NCI-H146 (cell line): ENCODE measurements at places on chromosomes 7 and 10.
A peak's percentile ranks its signal among the peaks of the same experiment; 100 is the strongest.

- no peak for DNase-seq
Observed at GRCh38 chr10:131817866-131818509, 82.8 kb upstream of the PPP2R2D start.

- no peak for DNase-seq
Observed at GRCh38 chr10:80064120-80064886, 14.2 kb upstream of the TMEM254 start.

DNA sequence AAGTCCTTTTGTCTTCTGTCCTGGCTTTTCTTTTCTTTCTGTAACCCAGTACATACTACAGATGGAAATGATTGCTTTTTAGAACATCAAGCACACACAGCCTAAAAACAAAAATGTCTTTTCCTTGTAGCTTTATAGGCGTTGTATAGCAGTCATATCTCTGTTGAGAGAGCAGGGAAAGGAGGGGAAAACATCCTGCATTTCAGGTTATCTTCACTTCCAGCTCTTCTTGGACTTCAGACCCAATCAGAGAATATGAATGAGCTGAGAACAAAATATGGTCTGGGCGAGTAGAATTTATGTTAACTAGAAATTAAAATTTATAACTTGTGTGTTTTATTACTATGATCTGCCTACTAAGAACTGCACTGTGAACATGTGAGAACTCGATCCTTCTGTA is 14.7 kb downstream of the TMEM60 start:
- no peak for DNase-seq

DNA sequence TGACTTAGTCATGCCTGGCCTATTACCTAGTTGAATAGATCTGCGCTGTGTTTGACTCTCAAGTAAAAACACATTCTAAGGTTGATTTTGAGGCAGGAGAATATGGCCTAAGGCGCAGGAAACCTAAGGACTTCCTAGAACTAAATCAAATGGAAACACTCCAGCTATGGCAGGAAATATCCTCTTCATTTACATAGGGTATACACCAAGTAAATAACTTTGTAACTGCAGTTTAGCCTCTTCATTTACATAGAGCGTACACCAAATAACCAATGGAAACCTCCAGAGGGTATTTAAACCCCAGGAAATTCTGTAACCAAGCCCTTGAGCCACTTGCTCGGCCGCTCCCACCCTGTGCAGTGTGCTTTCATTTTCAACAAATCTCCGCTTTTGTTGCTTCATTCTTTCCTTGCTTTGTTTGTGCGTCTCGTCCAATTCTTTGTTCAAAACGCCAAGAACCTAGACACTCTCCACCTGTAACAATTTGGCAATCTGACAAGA is 35.6 kb upstream of the XRCC2 start:
- DNase-seq: no peak

DNA sequence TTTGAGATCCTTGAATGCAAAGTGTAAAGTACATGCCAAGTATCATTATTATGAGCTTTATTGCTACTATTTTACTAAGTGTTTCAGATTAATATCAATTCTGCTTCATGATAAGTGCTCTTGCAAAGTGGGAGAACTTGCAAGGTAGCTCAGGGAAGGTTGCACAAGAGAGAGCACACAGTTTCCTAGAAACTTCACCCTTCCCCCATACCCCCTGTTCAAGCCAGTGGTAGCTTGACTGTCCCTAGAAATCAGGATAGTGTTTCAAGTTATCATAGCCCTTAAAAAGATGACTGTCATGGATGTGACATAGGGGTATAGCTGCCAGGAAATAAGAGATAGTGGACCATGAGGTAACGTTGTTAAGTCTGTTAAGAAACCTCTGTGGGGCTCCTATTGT is 251.5 kb downstream of the TRIL start:
- DNase-seq: no peak

DNA sequence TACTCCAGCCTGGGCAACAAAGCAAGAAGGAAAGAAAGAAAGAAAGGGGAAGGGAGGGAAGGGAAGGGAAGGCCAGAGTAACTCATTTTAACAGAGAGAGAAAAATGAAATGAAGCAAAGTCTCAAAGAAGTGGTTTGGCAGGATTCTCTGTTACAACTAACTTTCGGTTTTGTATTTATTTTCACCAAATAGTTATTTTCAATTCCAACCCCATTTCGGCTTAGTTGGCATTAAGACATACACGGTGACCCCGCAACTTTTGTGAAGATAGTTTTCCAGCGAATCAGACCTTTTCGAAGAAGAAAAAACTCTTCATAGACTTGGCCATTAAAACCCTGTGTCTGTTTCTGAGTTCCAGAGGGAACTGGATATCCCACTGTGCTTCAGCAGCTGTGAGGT is 45.2 kb upstream of the LYZL2 start:
- DNase-seq: no peak

DNA sequence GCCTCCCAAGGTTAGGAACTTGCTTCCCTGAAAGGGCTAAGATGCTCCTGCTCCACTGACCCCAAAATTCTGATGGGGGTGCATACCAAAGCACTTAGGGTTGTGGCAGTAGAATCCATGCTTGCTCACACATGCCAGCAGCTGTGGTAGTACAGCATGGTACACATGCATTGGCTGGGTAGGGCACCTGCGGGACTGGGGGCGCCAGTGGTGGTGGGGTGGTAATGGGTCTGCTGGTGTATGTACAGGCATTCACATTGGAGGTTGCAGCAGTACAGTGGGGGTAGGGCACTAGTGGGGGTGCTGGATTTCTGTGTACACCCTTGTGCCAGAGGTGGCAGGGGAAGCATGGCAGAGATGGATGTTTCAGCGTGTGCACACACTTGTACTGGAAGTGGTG is 72.3 kb upstream of the TAS2R16 start:
- no peak for DNase-seq

DNA sequence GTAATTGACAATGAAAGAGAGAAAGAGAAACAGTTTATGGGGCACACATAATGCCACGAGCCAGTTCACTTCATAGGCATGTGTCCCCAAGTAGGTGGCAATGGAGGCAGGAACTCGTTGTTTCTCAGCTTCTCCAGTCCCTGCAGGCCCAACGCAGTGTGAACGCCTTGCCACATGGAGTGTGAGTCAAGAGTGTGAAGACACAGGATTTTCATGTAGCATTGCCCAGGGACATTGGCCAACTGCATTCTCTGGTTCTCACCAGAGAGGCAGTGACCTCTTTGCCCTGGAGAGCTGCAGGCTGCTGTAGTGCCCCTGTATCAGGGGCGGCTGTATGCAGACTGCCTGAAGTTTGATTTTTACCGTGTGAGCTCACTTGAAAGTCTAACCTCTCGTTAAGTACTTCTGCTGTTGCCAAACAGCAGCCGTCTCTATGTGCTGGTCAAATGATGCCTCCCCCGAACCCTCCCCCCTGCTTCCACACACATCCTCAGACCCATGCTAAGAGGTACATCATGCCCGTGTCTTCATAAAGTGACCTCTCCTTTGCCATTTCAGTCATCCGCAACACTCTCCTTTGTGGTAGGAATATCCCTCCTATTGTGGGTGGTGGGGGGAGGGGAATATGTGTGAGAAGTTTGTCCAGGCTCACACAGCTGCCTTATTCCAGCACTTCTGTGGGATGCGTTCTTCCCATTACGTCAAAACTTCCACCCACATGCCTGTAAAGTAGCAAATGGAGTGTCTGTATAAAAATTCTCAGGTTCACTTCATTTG is 12.7 kb downstream of the LRRC18 start:
- DNase-seq: no peak

DNA sequence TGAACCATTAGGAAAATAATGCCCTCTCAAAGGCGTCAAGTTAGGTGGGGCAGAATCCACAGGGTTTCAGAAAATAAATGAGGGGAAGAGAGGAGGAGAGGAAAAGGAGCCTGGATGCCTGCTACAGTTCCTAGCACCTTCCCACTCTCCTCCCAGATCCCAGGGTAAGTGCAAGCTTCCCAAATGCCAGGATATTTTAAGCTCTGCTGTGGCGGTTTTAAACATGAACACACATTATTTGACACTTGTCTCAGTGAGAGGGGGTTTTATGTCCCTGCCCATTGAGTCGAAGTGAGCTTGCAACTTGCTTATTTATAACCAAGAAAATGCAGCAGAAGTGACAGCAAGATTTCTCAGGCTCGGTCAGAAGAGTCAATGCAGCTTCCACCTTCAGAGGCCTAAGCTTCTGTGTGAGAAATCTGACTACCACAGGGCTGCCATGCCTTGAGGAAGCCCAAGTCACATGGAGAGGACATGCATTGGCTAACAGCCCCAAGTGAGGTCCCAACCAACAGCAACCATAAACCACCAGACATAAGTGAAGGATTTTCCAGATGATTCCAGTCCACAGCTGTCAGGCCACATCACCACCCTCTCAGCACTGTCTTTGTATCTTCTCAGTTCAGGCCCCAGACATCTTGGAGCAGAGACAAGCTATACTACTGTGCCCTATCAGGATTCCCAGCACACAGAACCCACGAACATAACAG is 17.9 kb upstream of the BMPER start:
- no peak for DNase-seq

DNA sequence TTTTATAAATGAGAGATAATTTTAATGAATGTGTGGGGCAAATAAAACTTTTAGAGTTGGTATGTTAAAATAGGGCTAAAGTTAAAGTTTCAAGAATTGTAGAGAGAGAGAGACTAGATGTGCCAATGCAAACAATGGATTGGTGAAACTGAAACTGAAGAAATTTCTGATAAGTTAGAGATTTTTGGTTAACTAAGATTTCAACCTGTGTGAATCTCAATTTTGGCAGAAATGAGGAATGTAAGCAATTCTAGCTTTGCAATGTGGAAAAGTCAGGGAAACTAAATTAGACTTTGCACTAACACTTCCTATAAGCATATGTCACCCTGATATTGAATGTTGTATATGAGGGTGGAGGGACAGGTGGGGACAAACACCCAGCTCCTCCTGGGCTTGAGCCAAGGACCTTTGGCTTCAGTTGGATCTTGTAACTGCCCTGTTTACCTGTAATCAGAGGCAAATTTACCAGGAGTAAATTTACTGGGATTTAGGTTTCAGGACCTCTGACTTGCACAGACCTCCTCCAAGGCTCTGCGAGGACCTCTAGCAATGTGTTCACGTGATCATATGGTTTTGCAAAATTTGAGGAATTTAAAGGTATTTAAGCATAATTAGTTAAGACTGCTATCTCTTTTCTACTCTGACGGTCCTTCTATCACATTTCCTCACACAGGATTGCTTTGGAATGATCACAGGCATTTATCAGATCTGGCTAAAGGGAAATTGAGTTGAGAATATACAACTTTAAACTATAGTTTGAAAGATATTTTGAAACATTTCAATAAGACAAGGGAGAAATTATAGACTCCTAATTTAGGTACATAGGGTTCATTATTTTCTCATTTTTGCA is 33.1 kb upstream of the RPA3 start:
- DNase-seq: no peak

- no peak for DNase-seq
Observed at GRCh38 chr10:131853610-131853964, 47.2 kb upstream of the PPP2R2D start.

- DNase-seq: no peak
Observed at GRCh38 chr10:132306343-132306685, 1.4 kb downstream of the STK32C start.

DNA sequence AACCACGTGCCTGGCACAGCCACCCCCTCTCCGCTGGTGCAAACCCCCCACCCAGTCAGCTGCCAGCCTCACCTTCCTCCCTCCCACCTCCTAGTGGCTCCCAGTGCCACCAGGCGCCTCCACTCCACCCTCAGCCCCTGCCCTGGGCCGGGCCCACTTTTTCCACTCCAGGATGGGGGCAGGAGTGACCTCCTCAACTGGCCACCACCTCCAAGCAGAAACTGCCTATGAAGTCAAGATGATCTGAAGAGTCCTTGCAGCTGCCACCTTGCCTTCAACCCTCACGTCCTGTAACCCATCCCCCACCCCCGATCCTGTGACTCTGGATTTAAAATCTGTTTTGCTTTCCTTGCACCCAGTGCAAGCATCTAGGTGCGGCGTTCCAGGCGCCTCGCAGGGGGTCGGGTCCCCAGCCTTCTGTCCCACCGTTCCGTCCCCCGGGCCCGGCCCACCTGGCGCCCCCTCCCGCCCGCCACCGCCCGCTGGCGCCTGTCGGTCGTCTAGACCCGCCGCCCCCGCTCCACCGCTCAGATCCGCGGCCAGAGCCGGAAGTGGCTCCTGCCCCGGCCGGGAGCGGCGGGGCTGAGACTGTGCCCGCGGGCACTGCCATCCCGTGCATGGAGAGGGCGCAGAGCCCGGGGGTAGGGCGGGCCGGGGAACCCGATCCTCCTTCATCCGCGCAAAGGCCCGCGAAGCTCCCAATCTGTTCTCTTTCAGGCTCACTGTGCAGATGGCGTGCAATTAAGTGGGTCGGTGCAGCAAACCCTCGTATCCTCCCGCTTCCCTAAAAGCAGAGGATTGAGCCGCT is 51.2 kb upstream of the GTF2I start:
- peak; percentile 47 for DNase-seq

GRCh38 chr10:124450012-124450782 is at the start of gene NKX1-2:
TSS of gene NKX1-2 (minus strand) at chr10:124450035. CDS start at chr10:124449943, 92 bp downstream.
- peak; percentile 68 for DNase-seq

DNA sequence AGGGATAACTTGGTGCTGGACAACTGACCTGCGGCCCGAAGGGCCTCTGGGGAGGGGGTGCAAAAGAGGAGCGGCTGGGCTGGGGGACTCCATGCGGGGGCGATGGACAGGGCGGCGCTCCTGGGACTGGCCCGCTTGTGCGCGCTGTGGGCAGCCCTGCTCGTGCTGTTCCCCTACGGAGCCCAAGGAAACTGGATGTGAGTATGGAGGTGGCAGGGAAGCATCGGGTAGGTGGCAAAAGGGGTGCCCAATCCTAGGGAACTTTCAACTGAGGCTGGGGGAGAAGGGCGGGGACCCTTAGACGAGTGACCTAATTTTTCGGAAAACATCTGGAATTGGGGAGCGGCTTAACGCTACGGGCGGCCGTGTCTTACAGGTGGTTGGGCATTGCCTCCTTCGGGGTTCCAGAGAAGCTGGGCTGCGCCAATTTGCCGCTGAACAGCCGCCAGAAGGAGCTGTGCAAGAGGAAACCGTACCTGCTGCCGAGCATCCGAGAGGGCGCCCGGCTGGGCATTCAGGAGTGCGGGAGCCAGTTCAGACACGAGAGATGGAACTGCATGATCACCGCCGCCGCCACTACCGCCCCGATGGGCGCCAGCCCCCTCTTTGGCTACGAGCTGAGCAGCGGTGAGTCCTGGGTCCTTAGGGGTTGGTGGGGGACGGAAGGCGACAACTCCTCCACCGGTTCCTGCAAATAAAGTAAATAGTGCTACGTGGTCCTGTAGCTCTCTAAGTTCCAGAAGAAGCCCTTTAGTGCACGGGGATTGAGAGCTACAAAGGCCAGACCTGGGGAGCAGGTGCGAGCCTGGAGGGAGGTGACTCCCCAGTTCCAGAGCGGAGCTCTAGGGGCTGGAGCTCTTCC is 622 bp downstream of the WNT16 start:
- no peak for DNase-seq

DNA sequence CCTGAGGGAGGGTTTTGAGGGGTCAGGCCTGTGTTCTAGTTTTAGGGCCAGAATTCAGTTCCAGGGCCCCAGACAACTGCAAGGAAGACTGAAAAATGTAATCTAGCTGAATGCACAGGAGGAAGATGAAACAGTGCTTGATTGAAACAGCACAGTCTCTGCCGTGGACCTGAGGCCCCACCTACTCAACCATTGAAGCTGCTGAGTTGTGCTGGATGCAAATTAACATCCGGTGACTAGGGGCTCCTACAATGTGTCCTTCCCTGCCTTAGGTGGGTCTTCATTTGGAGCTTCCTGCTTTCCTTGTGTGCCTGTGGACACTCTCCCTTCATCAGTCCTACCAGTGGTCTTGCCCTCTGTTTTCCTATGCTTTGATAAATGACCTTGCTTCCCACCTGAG is 5.7 kb downstream of the GLRX3 start:
- no peak for DNase-seq
